ENCODE measurements at places on chromosomes 6 and 20.
A peak's percentile ranks its signal among the peaks of the same experiment; 100 is the strongest.

- no peaks in the 10 kb centered on the region for H3K27me3 ChIP-seq
- H3K4me1 ChIP-seq: peaks cover 8% of the 10 kb centered on the region
- no peaks in the 10 kb centered on the region for H3K36me3 ChIP-seq
- DNase-seq: peak; percentile 15
- no peak overlapping the region for H3K27ac ChIP-seq
- no peak overlapping the region for H3K4me3 ChIP-seq
Measured at GRCh38 chr6:2579241-2579761, 171.4 kb downstream of the MYLK4 start.

DNA sequence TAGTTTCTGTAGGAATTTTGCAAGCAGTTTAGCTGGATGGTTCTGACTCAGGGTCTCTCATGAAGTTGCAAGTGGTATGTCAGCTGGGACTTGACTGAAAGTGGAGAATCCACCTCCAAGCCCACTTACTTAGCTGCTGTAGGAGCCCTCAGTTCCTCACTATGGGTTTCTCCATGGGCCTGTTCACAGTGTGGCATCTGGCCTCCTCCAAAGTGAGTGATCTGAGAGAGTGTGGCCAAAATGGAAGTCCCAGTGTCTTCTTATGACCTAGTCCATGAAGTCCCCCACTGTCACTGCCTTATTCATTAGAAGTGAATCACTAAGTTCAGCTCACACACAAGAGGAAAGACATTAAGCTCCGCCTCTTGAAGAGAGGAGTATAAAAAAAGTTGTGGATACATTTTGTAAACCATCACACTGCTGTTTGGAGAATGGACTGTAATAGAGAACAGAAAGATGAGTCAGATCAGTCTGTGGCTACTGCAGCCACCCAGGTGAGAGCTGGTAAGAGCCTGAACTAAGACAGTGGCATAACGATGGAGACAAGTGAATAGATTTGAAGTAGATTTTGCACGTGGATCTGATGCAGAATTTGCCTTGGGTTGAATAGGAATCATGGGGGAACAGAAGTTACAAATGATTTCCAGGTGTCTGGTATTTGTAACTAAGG, 4.9 kb upstream of the NELFCD start:
- H3K4me3 ChIP-seq: no peak overlapping the region
- peak; percentile 5 for DNase-seq
- no peaks in the 10 kb centered on the region for H3K4me1 ChIP-seq
- H3K36me3 ChIP-seq: no peaks in the 10 kb centered on the region

DNA sequence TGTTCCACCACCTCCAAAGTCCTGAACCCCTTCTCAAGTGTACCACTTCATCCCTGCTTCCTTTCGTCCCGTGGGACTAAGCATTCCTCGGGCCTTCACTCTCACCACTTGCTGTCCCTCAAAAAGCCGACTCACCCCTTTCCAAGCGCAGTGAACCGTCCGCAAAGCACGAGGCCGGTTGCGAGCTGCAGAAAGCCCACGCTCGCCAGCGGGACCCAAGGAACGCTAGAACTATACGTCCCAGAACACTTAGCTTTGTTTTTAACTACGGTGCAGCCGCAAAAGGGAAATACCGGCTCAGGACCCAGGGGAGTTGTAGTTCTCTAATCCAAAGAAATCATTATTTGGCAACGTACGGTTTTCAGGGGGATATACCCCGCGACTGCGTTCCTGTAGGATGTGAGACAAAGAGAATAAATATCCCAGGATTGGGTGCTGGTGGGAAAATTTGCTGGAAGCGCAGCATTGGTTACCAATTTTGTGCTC, 416 bp upstream of the POLR1H start:
- no peaks in the 10 kb centered on the region for H3K27me3 ChIP-seq
- peaks cover 45% of the 10 kb centered on the region for H3K36me3 ChIP-seq
- DNase-seq: peak; percentile 65
- H3K4me3 ChIP-seq: peak overlapping the region; percentile 92
- H3K27ac ChIP-seq: peak overlapping the region; percentile 50
- peaks cover 5% of the 10 kb centered on the region for H3K4me1 ChIP-seq

DNA sequence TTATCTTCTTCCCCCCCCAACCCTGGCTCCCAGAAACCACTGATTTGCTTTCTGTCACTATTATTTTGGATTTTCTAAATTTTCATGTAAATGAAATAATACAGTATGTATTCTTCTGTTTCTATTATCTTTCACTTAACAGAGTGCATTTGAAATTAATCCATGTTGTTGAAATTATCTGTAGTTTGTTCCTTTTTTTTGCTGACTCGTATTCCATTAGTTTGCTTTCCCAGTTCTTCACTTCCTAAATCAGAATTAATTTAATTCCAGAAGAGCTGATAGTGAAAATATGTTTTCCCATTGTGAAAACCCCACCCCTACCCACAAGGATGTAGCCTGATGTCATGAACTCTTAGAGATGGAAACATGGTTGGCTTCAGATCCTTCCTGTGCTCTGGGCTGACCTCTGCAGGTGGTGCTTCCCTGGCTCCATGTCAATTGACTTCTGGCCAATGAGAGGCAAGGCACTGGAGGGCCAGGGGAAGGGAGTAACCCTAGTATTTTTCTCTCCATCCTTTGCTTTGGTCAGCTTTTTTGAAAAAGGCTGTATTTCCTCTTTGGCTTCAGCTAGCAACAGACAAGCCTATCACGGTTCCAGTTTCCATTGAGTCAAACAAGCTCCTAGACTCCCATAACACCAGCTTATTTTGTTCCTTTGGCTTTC, 244.4 kb upstream of the HSF2 start:
- no peaks in the 10 kb centered on the region for H3K36me3 ChIP-seq
- DNase-seq: no peak
- no peaks in the 10 kb centered on the region for H3K27me3 ChIP-seq
- no peak overlapping the region for H3K4me3 ChIP-seq

DNA sequence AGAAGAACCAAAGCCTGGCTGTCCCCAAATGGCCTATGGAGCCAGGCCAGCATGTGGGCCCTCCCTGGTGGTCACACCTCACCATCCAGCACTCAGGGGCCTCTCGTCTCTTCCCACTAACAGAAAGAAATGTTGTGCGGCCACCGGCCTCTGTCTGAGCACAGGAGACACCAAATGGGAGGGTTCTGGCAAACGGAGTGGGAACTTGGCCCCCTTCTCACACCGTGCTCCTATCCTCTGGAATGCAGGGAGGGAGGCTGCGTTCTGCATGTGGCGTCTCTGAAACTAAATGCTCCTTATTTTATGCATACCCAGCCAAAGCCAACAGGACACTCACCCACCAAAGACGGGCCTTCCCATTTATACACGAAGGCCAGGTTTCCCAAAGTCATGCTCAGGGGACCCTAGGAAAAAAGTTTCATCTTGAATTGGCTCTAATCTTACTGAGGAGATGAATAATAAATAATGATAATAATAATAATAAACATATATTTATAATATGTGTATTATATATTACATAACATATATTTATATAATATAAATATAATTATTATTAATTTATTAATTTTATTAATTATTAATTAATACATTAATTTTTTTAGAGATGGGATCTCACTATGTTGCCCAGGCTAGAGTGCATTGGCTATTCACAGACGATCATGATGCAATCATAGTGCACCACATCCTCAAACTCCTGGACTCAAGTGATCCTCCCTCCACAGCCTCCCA, 102.4 kb downstream of the FOXF2 start:
- H3K36me3 ChIP-seq: no peaks in the 10 kb centered on the region
- no peak for DNase-seq
- H3K4me3 ChIP-seq: no peak overlapping the region
- no peaks in the 10 kb centered on the region for H3K27me3 ChIP-seq

- H3K4me1 ChIP-seq: peaks cover 13% of the 10 kb centered on the region
- H3K27ac ChIP-seq: peak overlapping the region; percentile 77
- peak; percentile 91 for DNase-seq
Measured at GRCh38 chr6:5094327-5094726, 9.2 kb downstream of the PPP1R3G start.

DNA sequence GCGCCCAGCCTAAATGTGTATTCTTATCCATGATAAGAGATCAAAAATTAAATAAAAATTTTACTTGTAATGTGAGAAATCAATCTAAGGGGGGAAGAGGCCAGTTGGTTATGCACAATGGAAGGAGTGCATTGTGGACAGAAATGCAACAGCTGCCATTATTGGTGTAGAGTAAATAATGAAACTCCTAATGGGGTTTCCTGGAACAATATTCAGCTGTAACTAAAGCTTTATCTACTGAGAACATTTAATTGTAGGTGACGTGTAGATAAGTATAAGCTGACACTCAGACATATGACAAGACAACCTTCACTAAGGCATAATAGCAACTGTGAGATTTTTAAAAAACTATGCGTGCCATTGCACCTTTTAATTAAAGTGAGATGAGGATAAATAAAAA, 71.4 kb downstream of the CEP57L1 start:
- no peak for DNase-seq
- no peaks in the 10 kb centered on the region for H3K4me1 ChIP-seq
- no peak overlapping the region for H3K27ac ChIP-seq
- no peaks in the 10 kb centered on the region for H3K27me3 ChIP-seq
- H3K36me3 ChIP-seq: peaks cover 9% of the 10 kb centered on the region

GRCh38 chr6:95636552-95637431, 59.5 kb downstream of the MANEA start:
- peaks cover 2% of the 10 kb centered on the region for H3K4me1 ChIP-seq
- H3K36me3 ChIP-seq: no peaks in the 10 kb centered on the region
- no peak for DNase-seq
- no peak overlapping the region for H3K27ac ChIP-seq
- no peak overlapping the region for H3K4me3 ChIP-seq

DNA sequence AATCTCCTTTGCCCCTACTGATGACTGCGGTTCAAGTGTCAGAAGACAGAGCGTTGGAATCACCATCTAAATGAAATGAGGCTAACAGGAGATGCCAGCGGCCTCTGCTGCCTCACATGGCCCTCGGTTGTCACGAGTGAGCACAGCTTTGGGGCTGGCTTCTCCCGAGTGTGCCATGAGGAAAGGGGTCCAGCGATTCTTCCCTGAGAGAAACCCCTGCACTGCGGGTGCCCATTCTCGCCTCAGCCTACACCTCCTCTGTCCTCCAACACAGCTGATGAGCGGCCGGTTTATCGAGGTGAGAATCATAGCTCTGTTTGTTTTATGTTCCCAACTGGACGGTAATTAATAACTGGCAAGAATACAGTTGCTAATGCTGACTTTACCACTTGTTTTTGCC, 144.7 kb upstream of the RPS6KA2 start:
- no peak for DNase-seq
- peaks cover 47% of the 10 kb centered on the region for H3K27me3 ChIP-seq
- H3K36me3 ChIP-seq: no peaks in the 10 kb centered on the region
- no peak overlapping the region for H3K4me3 ChIP-seq

DNA sequence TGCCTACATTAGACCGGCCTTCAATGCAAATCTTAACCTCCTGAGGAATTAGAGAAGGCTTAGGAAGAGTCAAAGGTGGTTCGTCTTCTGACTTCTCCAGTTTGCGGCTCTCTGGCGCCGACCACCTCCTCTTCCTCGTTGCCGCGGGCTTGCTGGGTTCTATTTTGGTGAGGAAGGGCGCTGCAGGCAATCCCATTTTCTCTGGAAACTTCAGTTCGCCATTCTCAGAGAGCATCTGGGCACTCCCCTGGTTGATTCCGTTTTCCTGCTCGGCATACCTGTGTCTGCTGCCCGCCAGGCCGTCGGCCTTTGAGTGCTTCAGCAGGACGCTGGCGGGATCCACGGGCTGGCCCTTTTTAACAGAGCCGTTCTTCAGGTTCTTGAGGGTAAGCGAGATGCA, 67.9 kb downstream of the GMPR start:
- peaks cover 46% of the 10 kb centered on the region for H3K36me3 ChIP-seq
- no peak overlapping the region for H3K4me3 ChIP-seq
- no peak for DNase-seq
- peaks cover 1% of the 10 kb centered on the region for H3K4me1 ChIP-seq
- no peak overlapping the region for H3K27ac ChIP-seq

GRCh38 chr6:30103872-30104179, 9.1 kb downstream of the TRIM31 start:
- H3K27ac ChIP-seq: no peak overlapping the region
- H3K36me3 ChIP-seq: no peaks in the 10 kb centered on the region
- H3K27me3 ChIP-seq: peaks cover 56% of the 10 kb centered on the region
- no peak for DNase-seq
- peaks cover 24% of the 10 kb centered on the region for H3K4me1 ChIP-seq

GRCh38 chr6:16688984-16689636, 72.2 kb downstream of the ATXN1 start:
- H3K36me3 ChIP-seq: no peaks in the 10 kb centered on the region
- peak; percentile 90 for DNase-seq
- H3K4me3 ChIP-seq: no peak overlapping the region
- peaks cover 5% of the 10 kb centered on the region for H3K4me1 ChIP-seq
- no peaks in the 10 kb centered on the region for H3K27me3 ChIP-seq
- H3K27ac ChIP-seq: no peak overlapping the region

- no peaks in the 10 kb centered on the region for H3K27me3 ChIP-seq
- H3K4me1 ChIP-seq: peaks cover 2% of the 10 kb centered on the region
- H3K4me3 ChIP-seq: no peak overlapping the region
- H3K36me3 ChIP-seq: no peaks in the 10 kb centered on the region
- H3K27ac ChIP-seq: peak overlapping the region; percentile 84
Measured at GRCh38 chr6:47034421-47034820, 7.7 kb downstream of the ADGRF1 start.

GRCh38 chr6:15500901-15501825, 161.7 kb downstream of the DTNBP1 start:
- H3K27me3 ChIP-seq: no peaks in the 10 kb centered on the region
- DNase-seq: no peak
- H3K36me3 ChIP-seq: peaks cover 77% of the 10 kb centered on the region
- peaks cover 34% of the 10 kb centered on the region for H3K4me1 ChIP-seq
- H3K27ac ChIP-seq: no peak overlapping the region

GRCh38 chr6:132511210-132511830, 1.6 kb downstream of the STX7 start:
- no peaks in the 10 kb centered on the region for H3K27me3 ChIP-seq
- peak overlapping the region; percentile 69 for H3K27ac ChIP-seq
- peaks cover 23% of the 10 kb centered on the region for H3K36me3 ChIP-seq
